ENCODE measurements at places on chromosomes 16 and 17.
A peak's percentile ranks its signal among the peaks of the same experiment; 100 is the strongest.

- DNase-seq, result no peak
Measured at GRCh38 chr17:22459953-22460350, 767.6 kb downstream of the KCNJ18 start.

- peak; percentile 75 for DNase-seq
Measured at GRCh38 chr17:416293-417206, 63.9 kb upstream of the RPH3AL start.

DNA sequence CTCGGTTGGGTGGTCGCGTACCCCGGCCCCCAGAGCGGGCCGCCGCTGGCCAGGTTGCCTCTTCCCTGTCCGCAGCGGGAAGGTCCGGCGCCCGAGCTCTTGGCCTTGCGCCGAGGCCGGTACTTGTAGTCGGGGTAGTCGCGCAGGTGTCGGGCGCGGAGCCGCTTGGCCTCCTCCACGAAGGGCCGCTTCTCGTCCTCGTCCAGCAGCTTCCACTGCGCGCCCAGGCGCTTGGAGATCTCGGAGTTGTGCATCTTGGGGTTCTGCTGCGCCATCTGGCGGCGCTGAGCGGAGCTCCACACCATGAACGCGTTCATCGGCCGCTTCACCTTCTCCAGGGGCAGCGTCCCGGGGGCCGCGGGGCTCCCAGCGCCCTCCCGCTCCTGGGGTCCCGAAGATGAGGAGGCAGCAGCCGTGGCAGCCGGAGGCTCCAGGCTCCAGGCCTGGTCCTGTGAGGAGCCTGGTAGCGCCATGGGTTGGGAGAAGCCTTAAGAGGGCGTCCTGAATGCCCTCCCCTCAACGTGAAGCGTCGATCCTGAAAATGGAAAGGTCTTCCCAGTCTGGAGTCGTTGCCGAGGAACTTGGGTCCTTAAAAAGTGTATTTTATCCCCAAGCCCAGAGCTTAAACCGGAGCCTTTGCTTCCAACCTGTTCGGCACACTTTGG lies 558 bp downstream of the SOX15 start:
- peak; percentile 82 for DNase-seq

GRCh38 chr17:77376795-77377709 lies 236.3 kb downstream of the SEC14L1 start:
- peak; percentile 34 for DNase-seq

DNA sequence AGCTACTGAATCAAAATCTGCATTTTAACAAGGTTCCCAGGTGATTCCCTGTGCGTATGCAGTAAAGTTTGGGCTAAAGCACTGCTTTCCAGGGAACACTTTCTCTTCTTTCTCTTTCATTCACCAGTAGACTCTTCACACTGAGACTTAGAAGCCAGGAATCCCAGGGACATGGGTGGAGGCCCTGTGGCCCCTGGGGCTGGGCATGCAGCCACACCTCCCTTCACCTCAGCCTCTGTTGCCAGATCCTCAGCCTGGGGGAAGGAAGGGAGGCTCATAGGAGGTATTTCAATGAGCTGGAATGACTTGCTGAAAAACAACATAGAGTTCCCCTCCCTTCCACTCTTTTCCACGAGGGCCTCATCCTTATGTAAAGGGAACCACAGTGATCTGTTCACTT lies 1.2 kb downstream of the G6PC3 start:
- no peak for DNase-seq

- DNase-seq, result no peak
Measured at GRCh38 chr16:89504091-89504490, 4.1 kb upstream of the SPG7 start.

GRCh38 chr17:7809086-7809790 lies 24.8 kb upstream of the KDM6B start:
- no peak for DNase-seq

DNA sequence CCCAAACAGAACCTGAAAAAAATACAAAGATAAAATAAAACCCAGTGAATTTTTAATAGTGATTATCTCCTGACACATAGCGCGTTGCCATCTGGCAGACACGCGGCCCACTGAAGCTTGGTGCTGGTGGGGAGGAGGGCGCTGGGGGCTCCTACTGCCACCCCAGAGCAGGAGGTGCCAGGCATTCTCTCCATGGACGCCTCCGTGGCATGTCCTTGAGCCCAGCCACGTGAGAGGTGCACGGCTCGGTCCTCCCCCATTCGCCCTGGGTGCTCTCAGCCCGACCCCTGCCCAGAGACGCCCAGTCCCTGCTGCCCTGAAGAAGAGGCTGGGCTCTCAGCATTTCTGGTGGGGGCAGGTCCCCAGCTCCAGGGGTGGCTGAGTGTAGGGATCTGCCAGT lies 142.2 kb upstream of the GSE1 start:
- no peak for DNase-seq

DNA sequence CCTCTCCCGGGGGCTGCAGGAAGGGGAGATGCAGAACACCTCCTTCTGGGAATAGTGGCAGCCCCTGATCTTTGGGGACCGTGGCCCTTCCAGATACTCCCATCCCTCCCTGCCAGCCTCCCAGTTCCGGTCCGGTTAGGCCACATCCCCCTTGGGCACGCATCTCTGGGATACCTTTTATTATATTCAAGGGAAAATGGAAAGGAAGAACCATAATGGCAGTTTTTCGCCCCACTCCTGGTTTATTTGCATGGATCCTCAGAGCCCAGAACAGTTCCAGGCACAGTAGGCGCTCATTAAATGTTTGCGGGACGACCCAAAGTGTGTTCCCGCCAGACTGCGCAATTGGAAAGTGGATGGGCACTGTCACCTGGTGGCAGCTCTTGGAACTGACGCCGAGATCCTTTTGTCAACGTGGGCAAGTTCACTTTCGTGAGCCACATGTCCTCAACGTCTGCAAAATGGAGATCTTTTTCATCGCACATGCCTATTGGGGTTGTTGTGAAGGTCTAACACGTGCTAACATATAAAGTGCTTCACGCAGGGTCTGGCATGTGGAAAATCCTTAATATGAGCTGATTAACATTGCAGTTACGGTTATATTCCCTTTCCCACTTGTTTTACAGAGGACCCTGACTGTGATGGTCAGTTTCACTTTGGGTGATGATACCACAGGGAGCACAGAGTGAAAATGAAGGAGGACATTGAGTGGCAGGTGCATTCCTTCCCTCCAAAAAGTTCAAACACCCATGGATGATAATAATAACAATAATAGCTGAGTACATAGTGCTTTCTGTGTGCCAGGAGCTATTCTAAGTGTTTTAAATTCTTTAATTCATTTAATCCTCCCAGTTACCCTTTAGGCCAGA lies 1.7 kb upstream of the GPRC5B start:
- DNase-seq, result peak; percentile 89

- no peak for DNase-seq
Measured at GRCh38 chr17:78729641-78730040, 52.4 kb downstream of the CYTH1 start.

DNA sequence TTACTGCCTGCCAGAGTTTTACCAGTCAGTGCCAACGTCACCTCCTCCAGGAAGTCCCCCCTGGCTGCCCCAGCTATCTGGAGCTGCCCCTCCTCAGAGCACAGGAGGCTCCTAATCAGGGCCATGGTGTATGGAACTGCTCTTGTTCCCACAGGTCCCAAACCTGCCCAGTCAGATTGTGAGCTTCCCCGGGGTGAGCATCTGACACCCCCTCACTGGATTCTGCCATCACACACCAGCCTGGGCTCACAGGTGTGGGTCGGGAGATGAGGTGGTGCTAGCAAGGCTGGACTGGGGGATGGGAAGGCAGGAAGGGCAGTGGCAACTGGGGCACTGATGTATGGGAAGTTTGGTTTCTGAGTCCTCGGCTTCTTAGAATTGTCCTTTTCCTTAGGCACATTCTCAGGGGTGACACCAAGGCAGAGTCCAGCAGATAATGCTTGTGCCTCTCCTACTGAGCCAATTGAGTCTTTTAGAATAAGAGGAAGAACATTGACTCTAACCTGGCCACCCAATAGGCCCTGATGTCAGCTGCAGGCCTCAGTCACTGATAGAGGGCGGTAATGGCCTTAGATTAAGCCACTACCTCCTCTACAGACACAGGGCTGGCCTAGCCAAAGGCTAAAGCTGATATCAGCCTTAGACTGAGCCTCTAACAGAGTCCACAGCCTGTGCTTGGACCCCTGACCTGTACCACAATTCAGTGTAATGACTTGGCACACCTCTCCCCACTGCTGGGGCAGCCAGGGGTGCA lies 107.9 kb downstream of the WSCD1 start:
- no peak for DNase-seq

DNA sequence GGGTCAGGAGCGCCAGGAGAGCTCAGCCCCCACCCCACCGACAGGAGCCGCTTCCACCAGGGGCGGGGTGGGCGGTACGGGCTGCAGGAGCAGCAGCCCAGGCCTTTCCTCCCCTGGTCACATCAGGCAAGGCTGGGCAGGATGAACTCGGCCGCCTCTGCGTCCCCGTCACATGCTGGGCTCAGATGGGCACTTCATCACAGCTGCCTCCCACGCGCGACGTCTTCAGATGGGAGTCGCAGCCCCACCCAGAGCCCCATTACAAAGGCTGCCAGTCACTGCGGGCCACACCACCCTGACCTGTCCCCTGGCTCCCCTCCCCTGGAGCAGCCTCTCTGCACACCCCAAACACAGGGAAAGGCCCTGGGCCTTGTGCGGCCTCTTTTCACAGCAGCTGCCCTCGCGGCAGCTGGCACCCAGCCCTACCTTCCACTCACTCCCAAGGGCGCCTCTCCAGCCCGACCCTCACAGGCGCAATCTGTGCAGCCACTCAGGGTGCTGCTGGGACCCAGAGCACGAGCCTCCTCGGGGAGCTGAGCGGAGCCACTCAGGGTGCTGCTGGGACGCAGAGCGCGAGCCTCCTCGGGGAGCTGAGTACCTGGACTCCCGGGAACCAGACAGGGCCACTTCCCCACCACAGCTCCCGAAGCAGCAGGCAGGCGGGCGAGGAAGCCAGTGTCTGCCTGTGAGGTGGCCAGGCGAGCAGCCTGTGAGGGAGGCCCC lies 4.7 kb downstream of the ZNF598 start:
- DNase-seq, result no peak

GRCh38 chr16:47774661-47775060 lies 313.5 kb downstream of the PHKB start:
- no peak for DNase-seq

DNA sequence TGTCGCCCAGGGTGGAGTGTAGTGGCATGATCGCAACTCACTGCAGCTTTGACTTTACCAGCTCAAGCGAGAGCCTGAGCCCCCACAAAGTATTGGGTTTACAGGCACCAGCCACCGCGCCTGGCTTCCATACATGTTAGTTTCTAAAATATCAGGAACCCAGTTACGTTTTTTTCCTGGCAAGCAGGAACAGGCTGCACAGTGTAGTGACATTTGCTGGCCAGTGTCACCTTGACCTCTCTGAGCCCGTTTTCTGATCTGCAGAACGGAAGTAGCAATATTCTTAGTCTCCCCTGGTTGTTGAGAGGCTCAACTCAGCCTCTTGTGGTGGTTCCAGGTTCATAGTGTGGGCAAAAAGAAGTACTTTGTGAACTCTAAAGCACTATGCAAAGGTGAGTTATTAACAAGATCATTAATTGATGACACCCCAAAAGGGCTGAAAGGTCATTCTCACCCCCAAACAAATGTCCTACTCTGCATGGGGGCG lies 15.6 kb downstream of the IGF2BP1 start:
- DNase-seq, result no peak

- DNase-seq, result peak; percentile 73
Measured at GRCh38 chr16:29811896-29812665, at the start of gene PRRT2. Gene PRRT2, plus strand, starts transcription at chr16:29812193. Its CDS starts 862 bp downstream, at chr16:29813055.

GRCh38 chr17:79851461-79851817 lies 12.2 kb upstream of the CBX4 start:
- no peak for DNase-seq

DNA sequence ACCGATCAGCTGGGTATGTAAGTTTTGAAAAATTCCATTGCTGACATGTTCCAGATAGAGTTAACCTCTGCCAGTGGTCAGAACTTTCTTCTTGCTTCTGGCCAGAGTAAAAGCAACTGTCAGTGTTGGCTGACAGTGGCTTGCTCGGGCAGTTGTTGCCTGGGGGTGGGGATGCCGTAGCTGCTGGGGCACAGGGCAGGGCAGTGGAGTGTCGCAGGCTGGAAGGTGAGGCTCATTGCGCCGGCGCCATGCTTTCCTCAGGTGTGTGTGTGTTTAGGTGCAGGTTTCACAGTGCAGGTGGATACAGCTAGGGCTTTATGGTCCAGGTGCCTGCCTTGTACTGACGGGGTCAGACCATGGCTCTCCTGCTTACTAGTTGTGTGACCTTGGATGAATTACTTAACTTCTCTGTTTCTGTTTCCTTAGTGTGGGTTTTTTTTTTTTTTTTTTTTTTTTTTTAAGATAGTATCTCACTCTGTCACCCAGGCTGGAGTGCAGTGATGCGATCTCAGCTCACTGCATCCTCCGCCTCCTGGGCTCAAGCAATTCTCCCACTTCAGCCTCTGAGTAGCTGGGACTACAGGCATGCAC lies 156.4 kb downstream of the SNX29 start:
- no peak for DNase-seq

DNA sequence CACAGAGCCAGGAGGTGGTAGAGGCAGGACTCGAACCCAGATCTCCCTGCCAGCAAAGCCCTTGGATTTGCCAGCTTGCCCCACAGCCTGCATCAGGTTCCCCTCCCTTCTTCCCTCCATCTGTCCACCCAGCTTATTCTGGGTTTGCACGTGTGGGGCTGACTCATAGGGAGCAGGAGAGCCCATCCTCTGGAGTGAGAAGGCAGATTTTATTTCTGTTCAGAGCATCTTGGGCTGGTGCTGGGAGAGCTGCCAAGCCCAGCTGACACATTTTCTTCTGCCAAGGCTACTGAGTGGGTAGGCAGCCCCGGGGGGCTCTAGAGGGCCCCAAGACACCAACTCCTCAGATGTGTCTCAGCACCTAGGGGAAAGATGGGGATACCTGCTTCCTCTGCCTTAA lies 106.3 kb upstream of the CRHR1 start:
- no peak for DNase-seq

- DNase-seq, result peak; percentile 30
Measured at GRCh38 chr17:64001091-64001579, 3.0 kb downstream of the PRR29 start.

DNA sequence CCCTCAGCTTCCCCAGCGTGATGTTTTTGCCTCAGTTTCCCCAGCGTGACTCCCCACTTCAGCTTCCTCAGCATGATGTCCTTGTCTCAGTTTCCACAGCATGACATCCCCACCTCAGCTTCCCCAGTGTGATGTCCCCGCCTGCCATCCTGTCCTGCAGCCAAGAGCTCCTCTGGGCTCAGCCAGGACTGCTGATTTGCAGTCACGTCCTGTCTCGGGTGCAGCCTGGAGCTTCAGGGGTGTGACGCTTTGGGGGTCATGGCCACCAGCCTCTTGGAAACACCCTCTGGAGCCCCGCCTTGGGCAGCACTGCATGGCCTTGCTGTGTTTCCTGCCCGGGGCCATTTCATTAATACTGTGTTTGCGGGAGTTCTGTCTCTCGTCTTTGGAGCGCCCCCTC lies 16.5 kb upstream of the NUDT16L1 start:
- no peak for DNase-seq

DNA sequence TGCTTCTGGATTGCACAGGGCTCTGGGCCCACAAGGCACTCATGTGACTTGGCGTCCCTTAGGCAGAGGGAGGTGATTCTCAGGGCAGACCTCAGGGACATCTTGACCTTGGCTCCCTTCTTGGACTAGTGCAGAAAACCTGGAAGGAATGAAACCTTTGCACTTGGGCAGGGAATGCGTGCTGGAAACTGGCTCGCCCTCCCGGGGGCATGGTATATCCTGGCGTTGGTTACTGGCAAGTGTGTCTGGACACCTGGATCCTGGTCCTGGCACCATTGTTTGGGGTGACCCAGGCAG lies 63.5 kb upstream of the LGALS9 start:
- DNase-seq, result no peak

GRCh38 chr16:72937916-72938794 lies 109.8 kb downstream of the ZFHX3 start:
- no peak for DNase-seq
